ENCODE measurements at places on chromosomes 13 and 19. TPM values are rescaled to one million over a fixed set of nuclear protein-coding genes. Genes with fewer than 3 reads are reported as not detected.

Gene CYP2F1
- not detected for polyA plus RNA-seq

GRCh38 chr19:36679455-36679854 is 8.0 kb upstream of the ZNF567 start:
- H3K27ac ChIP-seq = no peak overlapping the region
- H3K4me1 ChIP-seq = no peaks in the 10 kb centered on the region
- no peaks in the 10 kb centered on the region for H3K36me3 ChIP-seq
- H3K4me3 ChIP-seq = no peak overlapping the region
- H3K27me3 ChIP-seq = no peaks in the 10 kb centered on the region

- no peak overlapping the region for H3K4me3 ChIP-seq
- H3K36me3 ChIP-seq = peaks cover 14% of the 10 kb centered on the region
- no peaks in the 10 kb centered on the region for H3K27me3 ChIP-seq
- no peak for DNase-seq
These were observed 1.7 kb upstream of the PLEKHG2 start for GRCh38 chr19:39410831-39411080.

Gene EHD2
- 18.3 TPM for polyA plus RNA-seq

GRCh38 chr19:39599116-39599515 is 3.2 kb upstream of the LGALS13 start:
- no peak overlapping the region for H3K27ac ChIP-seq
- H3K4me3 ChIP-seq = no peak overlapping the region
- H3K27me3 ChIP-seq = no peaks in the 10 kb centered on the region
- H3K4me1 ChIP-seq = no peaks in the 10 kb centered on the region
- DNase-seq = no peak

- H3K4me3 ChIP-seq = no peak overlapping the region
- no peaks in the 10 kb centered on the region for H3K27me3 ChIP-seq
- H3K27ac ChIP-seq = no peak overlapping the region
These were observed 27.1 kb downstream of the NKPD1 start for GRCh38 chr19:45133661-45134060.

GRCh38 chr19:13301627-13302334 is 151.6 kb downstream of the IER2 start:
- no peaks in the 10 kb centered on the region for H3K4me1 ChIP-seq
- H3K27me3 ChIP-seq = peaks cover 12% of the 10 kb centered on the region
- no peaks in the 10 kb centered on the region for H3K36me3 ChIP-seq
- DNase-seq = no peak
- no peak overlapping the region for H3K4me3 ChIP-seq

Gene DCUN1D2
- 6.5 TPM for polyA plus RNA-seq

DNA sequence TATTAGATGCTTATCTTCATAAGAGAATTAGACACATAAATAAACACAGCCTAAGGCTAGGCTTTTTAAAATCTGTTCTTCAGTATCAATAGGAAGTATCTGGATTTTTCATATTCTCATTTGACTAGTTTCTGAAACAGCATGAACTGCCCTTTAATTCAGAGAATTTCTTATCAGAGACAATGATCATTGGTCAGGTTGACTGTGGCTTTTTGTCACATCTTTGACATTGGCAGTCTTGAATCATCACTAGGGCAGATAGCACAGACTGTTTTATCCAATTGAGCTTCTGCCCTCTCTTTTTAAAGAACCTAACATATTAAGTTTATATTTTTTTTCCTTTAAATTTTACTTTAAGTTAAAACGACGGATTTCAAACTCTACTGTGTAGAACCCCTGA is 59.6 kb downstream of the DPY19L3 start:
- no peaks in the 10 kb centered on the region for H3K36me3 ChIP-seq
- H3K4me1 ChIP-seq = no peaks in the 10 kb centered on the region
- H3K4me3 ChIP-seq = no peak overlapping the region
- no peak overlapping the region for H3K27ac ChIP-seq
- no peaks in the 10 kb centered on the region for H3K27me3 ChIP-seq

DNA sequence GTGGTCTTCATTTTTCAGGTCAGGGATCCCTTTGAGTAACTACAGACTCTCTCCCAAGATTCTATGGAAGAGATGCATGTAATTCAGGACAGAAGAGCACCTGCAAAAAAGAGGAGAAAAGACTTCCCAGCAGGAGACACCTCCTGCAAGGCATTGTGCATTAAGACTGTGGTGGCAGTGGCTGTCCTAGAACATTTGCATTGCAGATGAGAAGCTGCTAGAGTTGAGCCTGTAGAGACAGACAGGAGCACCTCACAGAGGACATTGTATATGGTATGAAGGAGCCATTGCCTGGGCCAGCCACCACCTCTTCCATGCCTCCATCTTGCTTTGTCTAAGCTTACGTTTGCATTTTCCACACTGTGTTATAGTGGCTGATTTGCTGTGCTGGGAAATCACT is 11.2 kb upstream of the MYO16 start:
- no peaks in the 10 kb centered on the region for H3K36me3 ChIP-seq
- no peaks in the 10 kb centered on the region for H3K27me3 ChIP-seq
- no peak for DNase-seq
- H3K4me1 ChIP-seq = no peaks in the 10 kb centered on the region
- H3K27ac ChIP-seq = no peak overlapping the region

Gene ERICH4
- not detected for polyA plus RNA-seq

Gene JAK3
- 0.37 TPM for polyA plus RNA-seq

Gene CRX
- polyA plus RNA-seq = not detected

Gene PPM1N
- polyA plus RNA-seq = 2.0 TPM

Gene FOXA3
- 0.03 TPM for polyA plus RNA-seq

- DNase-seq = peak; percentile 63
- H3K4me3 ChIP-seq = peak within 1 kb of the TSS; percentile 97
- H3K27me3 ChIP-seq = no peaks in the 10 kb centered on the region
- H3K36me3 ChIP-seq = no peaks in the 10 kb centered on the region
- peak within 1 kb of the TSS; percentile 95 for H3K27ac ChIP-seq
These were observed at the start of gene DNAJC3 for GRCh38 chr13:95676762-95677563. Gene DNAJC3 (plus strand): TSS chr13:95677139. CDS start chr13:95677256, 117 bp downstream.

GRCh38 chr19:19595171-19595701 is 23.3 kb downstream of the PBX4 start:
- DNase-seq = no peak
- peak overlapping the region; percentile 20 for H3K27ac ChIP-seq
- H3K4me3 ChIP-seq = no peak overlapping the region
- no peaks in the 10 kb centered on the region for H3K36me3 ChIP-seq

DNA sequence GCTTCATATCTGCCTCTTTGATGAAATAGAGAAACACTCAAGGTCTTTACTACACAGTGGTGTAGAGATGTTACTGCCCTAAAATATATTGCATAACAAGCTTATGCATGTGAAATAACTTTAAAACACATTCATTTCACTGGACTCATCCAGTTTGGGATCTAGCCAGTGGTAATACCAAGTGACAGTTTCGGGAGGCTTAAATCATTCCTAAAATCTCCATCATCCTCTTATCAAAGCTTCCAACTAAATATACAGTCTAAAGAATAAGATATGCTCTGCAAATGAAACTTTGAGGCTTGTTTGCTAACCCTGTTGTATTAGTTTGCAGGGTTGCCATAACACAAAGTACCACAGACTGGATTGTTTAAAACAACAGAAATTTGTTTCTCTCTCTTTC is 52.8 kb downstream of the THSD1 start:
- H3K27ac ChIP-seq = no peak overlapping the region
- H3K4me3 ChIP-seq = no peak overlapping the region
- no peak for DNase-seq
- H3K4me1 ChIP-seq = peaks cover 39% of the 10 kb centered on the region
- no peaks in the 10 kb centered on the region for H3K36me3 ChIP-seq
- no peaks in the 10 kb centered on the region for H3K27me3 ChIP-seq

Gene ICAM5
- polyA plus RNA-seq = 0.55 TPM

DNA sequence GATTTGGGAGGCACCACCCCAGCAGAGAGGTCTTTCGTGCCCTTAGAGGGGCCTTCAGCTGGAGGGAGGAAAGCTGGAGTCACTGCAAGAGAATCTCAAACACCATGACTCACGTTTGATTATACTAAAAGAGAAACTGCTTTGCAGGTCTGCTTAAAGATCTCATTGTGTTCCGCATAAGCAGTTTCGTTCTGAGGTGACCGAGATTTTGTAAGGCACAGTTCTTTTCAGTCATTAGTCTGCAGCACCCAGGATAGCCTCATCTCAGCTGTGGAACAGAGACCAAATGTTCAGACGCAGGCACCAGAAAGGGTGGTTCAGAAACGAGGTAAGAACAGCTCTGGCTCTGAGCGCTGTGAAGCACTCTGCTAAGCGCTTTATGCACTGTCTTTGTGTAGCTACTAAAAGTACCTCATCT is 71.2 kb upstream of the GTF3A start:
- no peak for DNase-seq
- no peak overlapping the region for H3K4me3 ChIP-seq
- peaks cover 4% of the 10 kb centered on the region for H3K27me3 ChIP-seq
- H3K27ac ChIP-seq = no peak overlapping the region
- no peaks in the 10 kb centered on the region for H3K4me1 ChIP-seq

Measured in keratinocyte (primary cell).